ENCODE measurements at places on chromosomes 2 and 18.

- no peak for DNase-seq
These were observed 42.0 kb downstream of the DCAF17 start for GRCh38 chr2:171475979-171476378.

DNA sequence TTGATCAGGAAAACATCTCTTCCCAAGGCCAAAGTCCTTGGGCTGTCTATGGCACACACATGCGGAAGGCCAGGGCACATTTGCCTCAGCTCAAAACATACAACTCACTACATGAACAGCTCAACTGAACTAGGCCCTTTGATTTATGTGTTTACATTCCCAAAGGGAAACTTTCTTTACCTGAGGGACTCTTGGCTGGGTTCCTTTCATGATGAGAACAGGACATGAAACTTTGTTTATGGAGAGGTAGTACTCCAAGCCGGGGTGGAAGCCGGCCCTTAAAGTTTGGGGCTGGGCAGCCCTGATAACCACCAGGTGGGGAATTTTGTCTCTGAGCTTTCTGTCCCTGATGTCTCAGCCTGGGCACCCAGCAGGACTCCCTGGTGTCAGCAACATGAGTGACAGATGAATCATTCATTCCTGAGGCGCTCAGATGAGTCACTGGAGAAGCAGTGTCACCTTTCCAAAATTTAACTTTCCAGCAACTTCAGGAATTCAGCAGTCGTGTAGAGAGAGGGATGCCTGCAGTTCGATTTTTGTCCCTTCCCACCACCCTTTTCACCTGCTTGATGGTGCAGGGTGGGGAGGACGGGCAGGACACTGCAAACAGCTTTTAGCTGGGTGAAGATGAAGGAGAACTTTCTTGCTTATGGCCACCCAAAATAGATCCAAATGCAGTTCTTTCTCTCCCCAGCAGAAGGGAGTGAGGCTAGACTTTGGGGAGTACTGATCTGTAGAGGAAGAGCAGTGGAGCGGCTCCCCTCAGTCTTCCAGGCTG, 331.6 kb downstream of the DYSF start:
- DNase-seq: no peak

DNA sequence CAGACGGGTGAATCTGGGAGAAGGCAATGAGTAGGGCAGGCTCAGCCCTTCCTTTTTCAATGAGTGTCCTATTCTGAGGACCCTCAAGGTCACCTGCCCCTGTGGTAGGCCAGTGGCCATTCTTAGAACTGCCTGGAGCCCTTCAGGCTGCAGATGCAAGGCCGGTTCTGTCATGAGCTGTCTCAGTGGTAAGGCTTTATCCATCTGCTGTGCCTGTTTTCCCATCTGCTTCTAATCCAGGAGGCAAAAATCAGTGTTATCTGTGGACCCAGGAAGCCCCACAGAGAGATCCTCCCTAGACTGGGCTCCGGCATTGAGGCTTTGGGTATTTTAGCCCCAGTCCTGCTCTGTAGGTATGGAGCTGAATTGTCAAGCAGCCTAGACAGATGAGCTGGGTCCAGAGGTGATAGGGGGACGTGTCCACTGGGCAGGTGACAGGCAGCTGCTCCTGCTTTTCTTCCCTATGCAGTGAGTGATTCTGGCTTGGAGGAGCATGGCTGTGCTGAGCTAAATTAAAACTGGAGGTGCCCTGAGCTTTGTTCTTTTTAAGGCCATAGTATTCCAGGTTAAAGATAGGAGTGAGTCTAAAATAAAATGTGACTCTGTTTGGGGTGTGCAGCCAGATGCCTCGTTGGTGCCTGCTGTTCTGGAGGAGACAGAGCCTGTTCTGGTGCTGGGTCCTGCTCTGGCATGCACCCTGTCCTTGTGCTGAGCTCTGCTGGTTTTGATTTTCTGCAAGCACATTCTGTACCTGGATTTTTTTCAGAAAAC, 92.5 kb downstream of the FHOD3 start:
- DNase-seq: no peak

DNA sequence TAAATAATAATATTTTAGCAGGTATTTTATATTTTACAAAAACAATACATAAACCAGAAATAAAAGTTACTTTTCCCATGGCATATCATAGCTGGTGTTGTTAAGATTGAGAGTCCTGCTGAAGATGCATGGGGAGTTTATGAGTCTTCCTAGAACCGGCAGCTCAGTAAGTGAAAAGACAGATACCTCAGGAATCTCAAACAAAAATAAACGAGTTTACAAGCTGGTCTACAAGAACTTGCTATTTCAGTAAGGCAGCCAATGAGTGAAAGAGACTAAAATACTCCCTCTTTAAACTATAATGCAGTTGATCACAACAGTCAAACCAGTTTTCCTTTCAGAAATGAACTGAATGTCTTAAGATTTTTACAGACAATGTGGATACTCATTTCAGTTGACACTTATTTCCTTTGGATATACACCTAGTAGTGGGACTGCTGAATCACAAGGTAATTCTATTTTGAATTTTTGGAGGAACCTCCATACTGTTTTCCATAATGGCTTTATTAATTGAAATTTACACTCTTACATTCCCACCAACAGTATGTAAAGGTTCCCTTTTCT, 8.9 kb downstream of the GAREM1 start:
- DNase-seq: no peak

- no peak for DNase-seq
These were observed 985 bp downstream of the ILKAP start for GRCh38 chr2:238202326-238203093.

- DNase-seq: no peak
These were observed 88.4 kb downstream of the PMAIP1 start for GRCh38 chr18:59988098-59988706.

DNA sequence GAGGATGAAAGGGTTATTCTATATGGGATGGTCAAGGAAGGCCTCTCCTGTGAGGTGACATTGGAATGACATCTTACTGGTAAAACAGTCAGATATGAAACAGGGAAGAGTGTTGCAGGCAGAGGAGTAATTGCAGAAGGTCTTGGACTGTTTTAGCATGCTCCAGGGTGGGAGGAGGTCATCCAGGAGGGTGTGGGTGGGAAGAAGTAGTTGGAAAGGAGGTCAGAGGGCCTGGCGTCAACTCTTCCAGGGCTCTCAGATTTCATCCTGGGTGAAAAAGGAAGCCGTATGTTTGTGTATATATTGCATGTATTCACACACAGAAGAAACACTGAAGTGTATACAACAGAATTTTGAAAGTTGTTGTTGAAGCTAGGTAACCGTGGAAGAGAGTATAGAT, 48.2 kb downstream of the ATP9B start:
- DNase-seq: no peak

GRCh38 chr2:224220586-224221255, 181.2 kb downstream of the FAM124B start:
- DNase-seq: no peak

DNA sequence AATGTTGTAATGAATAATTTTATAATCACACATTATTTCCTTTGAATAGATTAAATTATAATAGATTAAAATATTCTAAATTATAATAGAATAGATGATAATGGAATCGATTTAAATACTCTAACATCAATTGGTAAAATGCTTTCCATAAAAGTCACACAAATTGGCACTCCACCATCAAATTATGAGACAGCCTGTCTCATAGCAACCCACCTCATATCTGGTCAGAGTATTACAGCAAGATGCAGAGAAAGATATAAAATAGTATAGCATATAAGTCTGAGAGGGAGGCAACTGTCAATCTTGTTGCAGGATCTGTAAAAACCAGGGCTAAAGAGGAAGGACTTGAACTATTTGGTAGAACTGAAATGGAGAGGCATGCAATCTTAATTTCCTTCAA, 98.4 kb upstream of the NCKAP5 start:
- DNase-seq: no peak

DNA sequence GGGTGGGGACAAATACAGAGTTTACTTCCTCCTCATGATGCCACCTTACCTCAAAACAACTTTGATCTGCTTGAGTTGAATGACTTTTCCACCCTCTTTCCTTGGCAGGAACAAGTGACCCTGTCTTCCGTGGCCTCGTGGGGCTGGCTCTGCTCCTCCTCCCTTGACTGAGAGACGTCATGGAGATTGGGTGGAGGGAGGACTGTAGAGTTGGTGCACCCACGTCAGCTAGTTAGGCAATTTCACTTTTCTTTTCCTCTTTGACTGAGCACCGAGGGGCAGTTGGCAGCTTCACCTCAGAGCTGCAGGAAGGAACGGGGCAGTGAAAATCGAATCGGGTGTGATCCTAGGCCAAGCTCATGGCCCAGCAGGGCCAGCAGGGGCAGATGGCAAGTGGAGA, at the start of gene SP140:
Gene SP140 (plus strand): TSS at position 251 of the 400 bp plus-strand sequence. CDS start 109 bp downstream, at position 360.
- DNase-seq: no peak

- DNase-seq: no peak
These were observed 360.3 kb downstream of the LRRTM1 start for GRCh38 chr2:79944205-79944604.

DNA sequence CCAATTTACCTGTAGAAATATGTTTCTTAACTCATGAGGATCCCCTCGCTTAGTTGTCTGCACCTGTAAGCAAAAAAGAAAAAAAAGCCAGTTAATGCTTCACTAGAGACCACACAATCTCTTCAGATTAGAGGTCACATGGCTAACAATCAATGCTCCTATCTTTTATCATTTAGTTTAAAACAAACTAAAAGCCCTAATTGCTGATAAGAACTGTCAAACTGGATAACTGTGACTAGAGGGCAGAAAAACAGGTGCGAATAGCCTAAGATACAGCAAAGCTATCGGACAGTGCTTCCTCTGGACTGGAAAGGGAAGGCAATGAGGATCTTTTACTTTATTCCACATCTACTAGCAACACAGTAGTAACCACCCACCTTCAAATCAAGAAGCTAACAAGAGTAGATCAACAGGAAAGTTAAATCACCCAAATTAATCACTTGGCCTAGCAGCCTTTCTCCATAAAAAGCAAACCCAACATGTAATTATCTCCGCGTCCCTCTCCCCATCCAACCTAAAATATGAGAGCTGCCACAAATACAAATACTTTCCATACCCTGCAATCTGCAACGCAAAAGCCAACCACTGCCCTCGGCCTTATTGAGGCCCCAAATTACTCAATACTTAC, 734 bp downstream of the SLC25A12 start:
- peak; percentile 66 for DNase-seq

DNA sequence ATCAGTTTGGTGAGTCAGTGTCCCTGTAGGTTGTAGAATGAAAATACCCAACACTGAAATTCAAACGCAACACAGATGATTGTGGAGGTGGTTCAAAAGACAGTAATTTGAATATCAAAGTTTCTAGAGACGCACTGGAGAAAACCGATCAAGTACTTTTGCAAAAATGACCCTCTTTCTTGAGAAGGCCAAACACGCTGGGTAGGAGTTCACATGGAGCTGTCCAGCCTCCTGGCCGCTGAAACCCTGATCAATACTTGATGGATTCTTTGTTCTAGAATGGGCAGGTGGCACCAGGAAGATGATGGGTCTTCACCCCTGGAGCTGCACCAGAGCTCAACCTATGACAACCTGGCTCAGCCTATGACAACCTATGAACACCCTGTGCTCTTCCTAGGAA, 39.7 kb upstream of the UBE2F start:
- DNase-seq: no peak

DNA sequence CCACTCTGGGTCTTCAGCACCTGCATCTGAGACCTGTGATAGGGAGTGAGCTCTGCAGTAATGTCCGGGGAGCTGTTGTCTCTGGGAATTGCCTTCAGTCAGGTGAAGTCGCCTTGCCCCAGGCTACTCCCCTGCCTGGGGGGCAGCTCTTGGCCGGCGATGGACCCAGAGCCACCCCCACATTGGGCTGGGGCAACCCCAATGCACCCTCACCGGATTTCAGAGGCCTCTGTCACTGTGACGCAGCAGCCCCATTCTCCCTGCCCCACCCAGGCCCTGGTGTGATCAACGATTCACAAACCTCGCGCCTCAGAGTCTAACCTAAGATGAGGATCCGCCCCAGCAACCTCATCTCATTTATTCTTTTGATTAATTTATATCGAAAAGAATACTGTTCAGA, 303.6 kb downstream of the NDUFA10 start:
- no peak for DNase-seq

- peak; percentile 42 for DNase-seq
These were observed 72.5 kb upstream of the CYP1B1 start for GRCh38 chr2:38148501-38148900.

DNA sequence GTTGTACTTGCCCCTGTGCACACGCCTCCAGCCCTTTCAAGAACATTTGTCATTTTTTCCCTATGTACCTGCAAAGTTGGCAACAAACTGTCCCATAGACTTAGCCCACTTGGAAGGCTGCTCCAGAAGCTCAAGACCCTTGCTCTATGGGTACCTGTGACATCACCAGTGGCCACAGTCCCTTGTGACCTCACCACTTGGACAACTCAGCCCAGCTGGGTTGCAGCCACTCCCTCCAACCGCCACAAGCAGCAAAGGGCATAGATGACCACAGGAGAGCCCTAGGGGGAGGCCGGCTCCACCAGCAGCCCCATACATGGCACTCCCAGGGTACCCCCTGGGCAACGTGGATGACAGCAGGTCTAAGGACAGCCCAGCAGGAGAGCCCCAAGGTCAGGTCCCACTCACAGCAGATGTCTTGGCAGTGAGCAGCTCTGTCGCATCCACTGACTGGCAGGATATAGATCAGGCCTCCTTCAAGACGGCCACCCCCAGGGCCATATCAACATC, at the start of gene TEX44:
Gene TEX44 (plus strand): TSS at position 229 of the 510 bp plus-strand sequence. CDS start 88 bp downstream, at position 317.
- DNase-seq: no peak

DNA sequence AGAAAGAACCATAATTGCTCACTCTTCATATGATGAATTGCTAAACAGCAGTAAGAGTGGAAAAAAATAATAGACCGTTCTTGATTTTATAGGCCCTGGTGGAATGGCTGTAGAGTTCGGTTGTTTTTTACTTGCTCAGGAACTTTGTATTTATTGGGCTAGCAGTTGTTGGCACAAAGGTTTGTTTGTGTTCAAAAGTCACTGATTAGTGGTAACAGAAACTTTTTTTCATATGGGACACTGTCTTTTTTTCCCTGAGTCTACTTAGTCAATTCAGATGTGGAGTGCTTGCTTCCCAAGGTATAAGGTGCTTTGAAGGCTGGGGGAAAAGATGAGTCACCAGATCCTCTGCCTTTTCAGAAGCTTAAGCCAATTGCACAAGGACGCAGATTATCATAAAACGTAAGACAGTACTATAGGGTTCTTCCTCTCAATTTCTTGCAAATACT, 25.8 kb downstream of the PHLPP1 start:
- peak; percentile 14 for DNase-seq

DNA sequence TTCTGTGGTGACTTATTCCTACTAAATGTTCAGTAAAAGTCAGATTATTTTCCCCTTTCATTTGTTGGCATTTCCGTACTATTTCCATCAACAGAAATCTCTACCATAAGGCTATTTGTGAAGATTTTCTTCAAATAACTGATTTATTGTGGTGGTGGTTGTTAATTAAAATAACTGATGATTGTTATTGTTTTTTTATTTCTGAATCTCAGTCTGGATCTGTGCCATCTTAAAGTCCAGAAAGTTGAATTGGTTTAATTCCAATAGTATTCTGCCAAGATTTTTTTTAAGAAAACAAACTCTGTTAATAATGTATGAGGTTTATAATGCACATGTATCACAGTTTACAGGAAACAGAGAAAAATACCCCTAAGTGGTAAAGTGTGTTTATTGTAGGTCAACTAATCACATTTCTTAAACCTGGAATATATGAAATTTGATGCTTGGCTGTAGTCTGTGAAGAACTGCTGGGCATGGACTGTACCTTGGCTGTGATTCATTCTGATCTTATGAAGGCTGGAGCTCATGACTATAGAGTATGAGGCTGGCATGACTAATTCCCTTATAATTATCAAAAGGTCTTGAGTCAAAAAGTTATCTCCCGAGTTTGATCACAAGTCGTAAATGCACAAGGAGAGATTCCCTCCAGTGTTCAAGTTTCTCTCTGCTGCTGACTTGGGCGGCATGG, 134.2 kb upstream of the RND3 start:
- no peak for DNase-seq
